ENCODE measurements at places on chromosomes 7 and 10.

DNA sequence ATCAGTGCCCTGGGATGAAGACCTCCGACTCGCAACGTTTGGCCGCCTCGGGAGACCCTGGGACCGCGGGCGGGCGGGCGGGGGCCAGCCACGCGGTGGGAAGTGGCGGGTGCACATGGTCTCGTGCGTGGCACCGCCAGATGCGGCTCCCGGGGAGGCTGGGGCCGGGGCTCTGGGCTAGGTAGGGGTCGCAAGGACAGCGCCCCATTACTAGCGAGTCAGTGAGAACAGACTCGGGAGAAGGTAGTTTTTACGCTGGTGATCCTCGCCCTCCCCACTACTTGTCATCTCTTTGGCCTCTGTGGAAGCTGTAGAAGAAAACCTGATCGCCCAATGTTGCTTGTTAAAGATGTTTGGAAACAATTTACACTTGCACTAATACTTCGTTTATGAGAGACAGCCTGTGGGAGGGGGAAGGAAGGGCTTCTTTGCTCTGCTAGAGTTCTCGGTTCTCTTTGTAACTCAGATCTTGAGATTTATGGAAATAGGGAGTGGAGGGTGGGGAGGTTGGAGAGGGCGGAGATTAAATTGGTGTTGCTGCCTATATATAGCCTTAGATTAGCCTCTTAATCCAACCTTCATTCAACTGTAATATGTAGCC is 591 bp downstream of the BZW2 start:
- ATAC-seq: peak; percentile 8

DNA sequence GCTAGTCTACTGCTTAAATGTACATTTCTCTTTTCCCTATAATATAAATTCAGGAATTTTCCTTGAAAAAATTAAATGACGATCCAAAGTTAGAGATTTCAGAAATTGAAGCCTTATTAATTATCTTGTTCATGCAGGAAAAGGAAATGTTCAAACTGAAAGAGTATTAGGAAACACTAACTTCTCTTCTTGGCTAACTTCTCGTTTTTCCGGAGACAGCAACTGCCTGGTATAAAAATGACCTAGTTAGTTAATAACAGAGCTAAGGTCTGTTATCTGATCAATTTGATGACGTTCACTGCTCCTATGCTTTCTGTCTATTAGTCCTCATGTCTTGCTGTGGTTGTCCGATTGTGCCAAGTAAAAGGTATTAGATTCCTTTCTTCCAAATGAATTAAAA is 212.5 kb downstream of the DGKB start:
- ATAC-seq: no peak

GRCh38 chr10:25858076-25858475 is 76.0 kb upstream of the MYO3A start:
- no peak for ATAC-seq

- no peak for ATAC-seq
Observed at GRCh38 chr7:121936951-121937623, 64.1 kb downstream of the PTPRZ1 start.

- ATAC-seq: no peak
Observed at GRCh38 chr7:49038821-49039358, 114.5 kb downstream of the CDC14C start.
